RCC 7860 (cell line): ENCODE measurements at places on chromosomes 3 and 15.

DNA sequence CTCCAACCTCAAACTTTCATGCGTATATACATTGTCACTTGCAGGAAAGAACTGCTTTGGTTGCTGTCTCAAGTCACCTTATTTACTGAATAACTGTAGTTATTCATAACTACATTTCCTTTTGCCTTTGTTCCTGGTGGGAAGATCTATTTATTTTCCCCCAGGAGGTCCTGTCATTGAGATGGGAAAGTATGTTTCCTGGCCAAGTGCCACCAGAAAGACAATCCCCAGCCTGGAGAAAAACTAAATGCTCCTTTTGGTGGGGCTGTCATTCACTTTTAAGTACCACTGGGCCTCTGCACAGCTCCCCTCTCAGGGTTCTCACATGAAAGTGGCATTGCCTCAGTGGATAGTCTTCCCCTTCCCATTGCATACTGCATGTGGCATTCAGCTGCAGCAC, 59.8 kb downstream of the LRRC3B start:
- DNase-seq, result no peak

DNA sequence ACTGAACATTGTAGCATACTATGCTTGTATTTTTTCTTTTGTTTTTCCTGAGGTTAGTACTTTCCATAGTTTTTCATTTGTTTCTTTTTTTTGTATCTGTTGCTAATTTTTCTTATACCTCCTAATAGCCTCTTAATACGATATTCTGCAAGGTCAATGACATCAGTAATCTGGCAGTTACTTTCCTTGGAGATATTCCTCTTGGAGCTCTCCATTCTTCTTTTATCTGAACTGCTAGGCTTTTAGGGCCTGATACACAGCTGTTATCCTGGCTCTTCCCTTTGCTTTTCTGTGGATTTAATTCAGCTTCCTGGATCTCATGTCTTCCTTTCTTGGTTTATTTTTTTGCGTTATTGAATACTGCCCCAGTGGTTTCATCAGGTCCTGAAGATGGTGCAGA, 12.9 kb downstream of the ALPK3 start:
- DNase-seq, result no peak

- no peak for DNase-seq
Observed at GRCh38 chr3:32544894-32545293, 25.8 kb downstream of the DYNC1LI1 start.

- DNase-seq, result peak; percentile 92
Observed at GRCh38 chr3:115800489-115801075, 177.3 kb downstream of the GAP43 start.

- DNase-seq, result no peak
Observed at GRCh38 chr15:22954798-22955543, 25.2 kb downstream of the CYFIP1 start.

DNA sequence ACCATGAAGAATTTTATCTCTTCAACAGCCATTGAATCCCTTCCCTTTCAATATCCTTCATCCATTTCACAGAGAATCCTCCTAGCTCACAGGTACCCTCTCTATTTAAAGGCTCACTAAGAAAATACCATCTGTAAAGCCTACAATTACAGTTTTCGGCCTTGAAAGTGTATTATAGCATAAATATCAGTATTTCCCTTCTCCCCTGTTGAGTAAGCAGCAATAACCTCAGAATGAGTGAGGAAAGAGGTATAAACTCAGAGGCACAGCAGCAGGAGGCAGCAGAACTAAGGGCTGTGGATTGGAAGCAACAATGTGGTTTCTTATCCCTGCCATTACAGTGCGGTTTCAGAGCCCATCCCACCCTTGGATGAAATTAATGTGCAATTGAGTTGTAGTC, 360.6 kb upstream of the ATP10A start:
- no peak for DNase-seq

DNA sequence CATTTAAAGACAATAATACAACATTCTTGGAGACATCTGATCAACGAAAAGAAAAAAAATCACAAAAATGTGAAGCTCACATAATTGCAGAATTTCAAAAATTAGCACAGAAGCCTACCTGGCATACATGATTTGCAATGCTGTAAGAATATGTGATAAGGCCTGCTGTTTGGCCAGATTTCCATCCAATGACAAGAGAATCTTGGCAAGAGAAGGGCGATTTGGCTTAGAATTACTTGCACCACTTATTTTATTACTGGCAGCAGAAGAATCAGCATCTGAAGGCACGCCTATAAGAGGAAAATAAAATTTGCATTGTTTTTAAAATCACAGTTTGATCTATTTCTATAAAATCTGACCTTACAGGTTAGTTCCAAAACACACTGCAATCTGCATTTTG, 70.3 kb upstream of the OCA2 start:
- DNase-seq, result no peak

DNA sequence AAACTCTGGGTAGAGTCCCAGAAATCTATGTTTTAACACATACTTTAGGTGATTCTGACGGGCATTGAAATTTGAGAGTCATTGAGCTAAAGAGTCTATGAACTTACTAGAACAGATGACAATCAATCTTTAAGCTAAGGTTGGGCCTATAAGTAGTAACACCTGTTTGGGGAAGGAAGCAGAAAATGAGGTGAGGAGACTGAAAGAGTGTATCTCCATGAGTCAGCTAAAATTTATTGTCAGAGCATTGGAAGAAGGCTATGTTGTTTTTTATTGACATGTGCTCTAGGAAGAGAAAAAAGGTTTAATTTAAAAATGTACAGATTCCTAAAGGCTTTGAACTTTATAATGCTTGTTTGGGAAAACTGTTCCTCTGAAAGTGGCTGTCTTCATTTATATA, 42.9 kb downstream of the TPRG1 start:
- no peak for DNase-seq

GRCh38 chr3:151869181-151869580, 4.3 kb upstream of the SUCNR1 start:
- no peak for DNase-seq

GRCh38 chr15:67839499-67839928, 331 bp downstream of the RNU6-1 start:
- no peak for DNase-seq

DNA sequence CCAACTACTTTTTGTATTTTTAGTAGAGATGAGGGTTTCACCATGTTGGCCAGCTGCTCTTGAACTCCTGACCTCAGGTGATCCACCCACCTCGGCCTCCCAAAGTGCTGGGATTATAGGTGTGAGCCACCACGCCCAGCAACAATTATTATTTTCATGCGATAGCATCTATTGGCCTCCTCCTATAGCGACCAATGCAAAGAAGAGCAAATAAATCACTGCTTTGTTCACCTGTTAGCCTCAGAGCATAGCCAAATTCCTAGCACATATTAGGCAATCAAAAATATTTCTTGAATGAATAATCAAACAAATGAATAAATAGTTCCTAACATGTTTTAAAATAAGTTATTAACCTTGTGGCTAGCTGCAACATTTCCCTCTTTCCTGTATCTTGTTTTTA, 36.8 kb upstream of the TNFSF10 start:
- DNase-seq, result no peak

GRCh38 chr15:40264321-40265153, 18.3 kb downstream of the ANKRD63 start:
- no peak for DNase-seq

DNA sequence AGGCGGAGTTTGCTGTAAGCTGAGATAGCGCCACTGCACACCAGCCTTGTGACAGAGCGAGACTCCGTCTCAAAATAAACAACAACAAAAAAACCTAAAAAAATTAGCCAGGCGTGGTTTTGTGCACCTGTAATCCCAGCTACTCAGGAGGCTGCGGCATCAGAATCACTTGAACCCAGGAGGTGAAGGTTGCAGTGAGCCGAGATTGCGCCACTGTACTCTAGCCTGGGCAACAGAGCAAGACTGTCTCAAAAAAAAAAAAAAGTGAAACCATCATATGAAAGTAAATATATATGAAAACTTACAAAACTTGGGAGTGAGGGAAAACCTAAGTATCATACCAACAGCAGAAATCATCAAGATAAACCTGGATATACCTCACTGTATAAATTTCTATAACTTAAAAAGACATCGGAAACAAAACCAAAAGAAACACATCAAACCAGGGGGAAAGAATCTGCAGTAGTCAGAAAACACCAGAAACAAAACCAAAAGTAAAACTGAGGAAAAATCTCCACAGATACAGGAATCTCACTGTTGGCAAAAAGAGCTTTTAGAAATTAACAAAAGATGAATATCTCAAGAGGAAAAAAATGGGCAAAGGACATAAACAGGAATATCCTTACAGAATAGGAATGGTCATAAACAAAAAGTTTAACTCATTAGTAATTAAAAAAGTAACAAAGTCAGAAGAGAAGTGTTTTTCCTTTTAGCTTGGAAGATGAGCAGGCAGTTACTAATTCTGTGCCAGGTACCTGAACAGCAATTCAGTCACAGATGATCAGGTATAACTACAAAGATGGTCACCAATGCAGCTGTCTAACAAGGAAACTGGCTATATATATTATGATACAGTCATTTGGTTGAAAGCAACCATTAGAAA, 41.3 kb downstream of the ETV5 start:
- DNase-seq, result no peak

DNA sequence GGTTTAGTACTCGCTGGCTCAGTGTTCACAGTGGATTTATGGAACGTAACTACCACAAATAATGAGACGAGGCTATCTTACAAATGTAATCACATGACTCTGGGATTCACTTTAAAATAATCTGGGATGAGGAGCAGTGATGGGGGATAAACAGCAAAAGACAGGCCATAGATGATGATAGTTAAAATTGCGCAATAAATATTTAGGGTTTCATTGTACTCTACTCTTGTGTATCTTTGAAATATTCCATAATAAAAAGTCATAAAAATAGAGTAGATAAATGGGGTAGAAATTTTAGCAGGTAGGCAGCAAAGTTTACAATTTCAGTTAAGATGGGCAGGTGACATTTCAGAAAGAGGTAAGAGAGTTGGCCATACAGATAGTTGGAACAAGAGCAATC, 196.6 kb downstream of the KCNMB2 start:
- DNase-seq, result no peak

GRCh38 chr15:66951531-66952320, 113.7 kb upstream of the SMAD3 start:
- peak; percentile 62 for DNase-seq

- DNase-seq, result no peak
Observed at GRCh38 chr15:101406036-101406435, 83.5 kb downstream of the PCSK6 start.

DNA sequence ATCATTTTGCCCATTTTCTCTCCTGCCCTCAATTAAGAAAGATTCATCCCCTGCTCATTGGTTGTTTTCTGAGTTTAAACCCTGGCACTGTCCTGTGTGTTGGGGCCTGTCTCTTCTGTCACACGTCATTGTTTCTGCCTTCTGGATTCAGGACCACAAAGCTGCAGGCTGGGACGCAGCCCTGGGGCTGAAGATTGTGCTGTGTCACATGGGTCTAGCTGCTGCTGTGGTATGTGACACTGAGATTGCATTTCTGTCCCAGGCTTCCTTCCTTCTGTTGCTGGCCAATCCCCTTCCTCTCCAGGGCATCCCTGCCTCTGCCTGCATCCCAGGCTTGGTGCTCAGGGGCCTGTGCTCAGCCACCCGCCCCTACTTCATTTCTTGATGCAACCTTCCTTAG, 28.9 kb downstream of the INSYN1 start:
- DNase-seq, result no peak

GRCh38 chr15:85408270-85408746, 27.9 kb downstream of the AKAP13 start:
- DNase-seq, result peak; percentile 34

- DNase-seq, result peak; percentile 66
Observed at GRCh38 chr15:99076555-99077308, 28.1 kb upstream of the SYNM start.

GRCh38 chr3:141000027-141000663, 51.0 kb upstream of the SPSB4 start:
- DNase-seq, result peak; percentile 21

DNA sequence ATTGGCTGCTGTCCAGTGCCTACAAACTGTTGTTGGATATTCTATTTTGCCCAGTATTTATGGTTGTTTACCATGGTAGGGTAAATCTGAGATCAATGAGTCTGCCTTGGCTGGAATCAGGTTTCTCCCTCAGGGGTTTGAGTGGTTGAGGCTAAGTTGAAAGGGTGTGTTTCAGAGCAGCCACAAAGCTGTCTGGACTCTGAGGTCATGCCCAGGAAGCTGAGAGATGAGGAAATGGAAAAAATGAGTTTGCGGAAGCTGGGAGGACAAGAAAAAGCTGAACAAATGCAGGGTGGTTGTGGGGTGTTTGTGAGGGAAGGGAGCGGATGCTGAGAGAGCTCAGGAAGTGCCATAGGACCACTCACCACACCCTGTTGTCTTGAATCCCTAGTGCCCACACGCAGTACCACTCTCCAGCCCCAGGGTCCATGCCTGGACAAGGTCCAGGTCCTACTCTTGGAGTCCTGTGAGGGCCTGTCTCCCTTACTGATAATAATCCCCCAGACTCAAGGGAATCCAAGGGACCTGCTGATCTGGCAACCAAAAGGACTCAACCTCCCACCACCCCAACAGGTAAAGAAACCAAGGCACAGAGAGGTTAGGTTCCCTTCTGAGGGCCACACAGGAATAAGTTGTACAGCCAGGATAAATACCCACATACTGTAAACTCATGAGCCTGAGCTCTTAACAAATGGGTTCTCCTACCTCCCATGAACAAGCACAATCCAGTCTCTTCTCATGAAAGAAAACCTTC, 81.6 kb downstream of the PPCDC start:
- DNase-seq, result peak; percentile 63

- no peak for DNase-seq
Observed at GRCh38 chr3:197533396-197533795, 22.4 kb downstream of the BDH1 start.

DNA sequence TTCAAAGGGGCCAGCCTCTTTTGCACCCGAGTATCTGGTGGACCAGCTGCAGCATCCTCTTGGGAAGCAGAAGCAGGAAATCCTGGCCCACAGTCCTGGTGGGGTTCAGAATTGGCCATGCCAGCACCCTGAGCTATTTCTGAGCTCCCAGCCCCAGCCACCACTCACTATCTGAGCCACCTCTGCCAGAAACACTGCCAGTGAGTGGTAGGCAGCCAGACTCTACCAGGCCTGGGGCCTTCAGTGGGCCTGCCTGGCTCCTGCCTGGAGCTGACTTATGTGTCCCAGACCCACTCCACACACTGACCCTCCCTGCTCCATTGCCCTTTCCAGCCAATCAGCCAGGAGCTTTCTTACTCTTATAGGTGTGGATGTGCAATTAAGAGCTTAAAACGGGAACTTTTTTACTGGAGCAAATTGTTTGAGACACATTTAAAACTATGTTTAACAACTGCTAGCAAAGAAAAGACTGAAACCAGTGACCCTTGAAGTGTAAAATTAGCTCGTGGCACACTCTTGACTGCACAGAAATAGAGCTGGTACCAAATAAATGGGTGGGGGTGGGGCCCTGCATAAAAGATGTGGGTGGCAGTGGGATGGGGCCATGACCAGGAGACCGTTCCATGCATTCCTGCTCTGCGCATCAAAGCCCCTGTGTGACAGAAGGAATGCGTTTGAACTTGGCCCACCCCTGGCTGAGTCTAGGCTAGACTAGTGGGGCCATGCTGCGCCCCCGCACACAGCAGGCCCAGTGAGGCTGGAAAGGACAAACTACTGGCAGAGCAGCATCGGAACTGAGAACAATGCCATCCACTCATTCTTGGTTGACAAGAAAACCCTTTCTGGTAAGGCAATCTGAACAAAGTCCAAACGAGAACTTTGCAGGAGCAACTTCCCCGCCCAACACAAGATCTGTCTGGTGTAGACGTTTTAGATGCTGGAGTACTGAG, 48.0 kb downstream of the CTNNB1 start:
- DNase-seq, result no peak

- DNase-seq, result no peak
Observed at GRCh38 chr15:40337597-40337996, 3.1 kb downstream of the CCDC9B start.
